ENCODE measurements at places on chromosomes 13 and 19. TPM values are rescaled to one million over a fixed set of nuclear protein-coding genes. Genes with fewer than 3 reads are reported as not detected.

DNA sequence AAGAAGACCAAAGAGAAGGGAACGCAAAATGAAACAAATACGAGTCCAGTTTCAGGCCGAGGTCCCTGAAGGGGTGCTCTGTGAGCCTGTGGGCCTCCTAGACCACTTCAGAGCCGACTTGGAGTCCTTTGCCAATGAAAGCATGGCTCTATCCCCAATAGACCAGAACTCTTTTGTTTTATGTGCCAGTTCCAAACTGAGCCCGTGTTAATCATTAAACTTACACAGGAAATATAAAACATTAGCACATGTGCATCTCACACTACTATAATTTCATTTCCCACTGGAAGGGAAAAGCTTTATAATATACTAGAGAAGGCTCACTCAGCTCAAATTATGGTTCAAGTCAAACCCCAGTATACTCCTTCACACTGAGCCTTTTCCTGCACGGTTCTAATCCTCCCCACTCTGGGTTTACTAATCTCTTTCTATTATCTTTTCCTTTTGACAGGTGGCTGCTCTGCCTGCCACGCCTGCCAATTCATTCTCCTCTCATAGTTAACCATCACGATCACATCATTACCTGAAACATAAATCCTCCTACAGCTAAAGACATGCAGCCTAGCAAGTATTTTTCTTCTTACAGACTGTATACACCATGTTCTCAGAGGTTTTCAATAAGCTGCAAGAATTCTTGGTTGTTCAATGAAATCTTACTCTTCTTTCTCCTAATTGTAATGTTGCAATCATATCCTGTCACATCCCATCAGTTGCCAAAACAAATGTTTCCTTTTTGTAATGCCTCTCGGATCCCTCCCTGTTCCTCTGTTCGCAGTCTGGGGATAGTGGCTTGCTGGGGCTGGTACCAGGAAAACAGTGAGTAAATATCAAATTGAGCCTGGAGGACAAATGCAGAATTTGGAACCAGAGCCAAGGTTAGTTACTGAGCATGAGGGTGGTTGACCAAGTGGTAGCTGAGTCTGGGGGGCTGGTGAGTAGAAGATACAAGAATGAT is 18.8 kb upstream of the WASF3 start:
- DNase-seq = no peak

DNA sequence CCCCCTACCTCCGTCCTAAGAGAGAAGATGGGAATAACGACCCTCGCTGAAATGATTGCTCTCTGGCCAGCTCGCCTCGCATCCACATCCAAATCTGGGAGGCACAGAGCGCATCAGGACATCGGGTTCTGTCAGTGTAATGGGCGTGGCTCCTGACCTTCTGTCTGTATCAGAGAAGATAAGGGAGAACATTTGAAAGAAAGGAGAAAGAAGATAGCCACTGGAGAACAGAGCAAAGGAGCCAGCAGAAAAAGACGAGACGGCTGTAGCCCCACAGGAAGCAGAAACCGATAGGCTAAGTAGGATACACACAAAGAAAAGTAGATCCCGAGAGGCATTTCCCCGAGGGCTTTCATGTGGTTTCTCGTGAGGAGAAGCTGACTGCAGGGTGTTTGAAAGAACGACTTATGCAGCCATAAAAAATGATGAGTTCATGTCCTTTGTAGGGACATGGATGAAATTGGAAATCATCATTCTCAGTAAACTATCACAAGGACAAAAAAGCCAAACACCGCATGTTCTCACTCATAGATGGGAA is 14.0 kb upstream of the GJB2 start:
- DNase-seq = no peak

DNA sequence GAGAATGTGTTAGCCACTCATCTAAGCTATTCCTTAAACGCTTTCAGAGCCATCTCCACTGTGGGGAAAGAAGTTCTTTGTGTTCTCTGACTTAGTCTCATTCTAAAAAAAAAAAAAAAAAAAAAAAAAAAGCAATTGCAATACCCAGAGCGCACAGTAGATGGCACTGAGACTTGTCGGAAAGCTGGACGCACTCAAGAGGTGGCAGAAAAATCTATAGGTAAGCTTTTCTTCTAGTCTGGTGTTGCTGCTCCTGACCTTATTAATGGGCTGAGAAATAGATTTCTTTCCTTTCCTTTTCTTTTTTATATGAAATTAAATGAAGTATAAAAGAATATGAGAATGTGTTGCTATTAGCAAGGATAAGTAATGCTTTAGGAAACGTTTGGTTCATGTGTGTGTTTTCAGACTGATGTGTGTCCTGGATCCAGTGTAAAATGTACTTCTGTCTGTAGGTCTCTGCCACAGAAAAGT is 4.7 kb upstream of the GJB2 start:
- no peak for DNase-seq

GRCh38 chr13:95083066-95083465 is 218.2 kb downstream of the ABCC4 start:
- no peak for DNase-seq

DNA sequence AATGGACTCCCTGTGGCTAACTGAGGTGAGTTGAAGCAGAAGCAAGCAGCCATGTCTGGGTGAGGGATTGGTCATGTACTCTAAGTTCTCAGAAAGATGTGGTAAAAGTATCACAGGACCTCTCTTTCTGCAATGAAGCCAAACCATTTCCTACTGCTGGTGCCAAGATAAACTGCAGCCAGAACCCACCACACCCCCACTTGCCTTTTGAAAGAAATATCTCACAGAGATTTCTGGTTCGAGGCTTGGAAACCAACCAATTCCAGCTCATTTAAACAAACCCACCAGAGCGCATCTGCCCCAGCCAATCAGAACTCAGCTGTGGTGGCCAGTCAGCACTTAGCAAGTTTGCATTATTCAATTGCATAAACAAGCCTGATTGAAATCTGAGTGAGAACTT is 204.5 kb upstream of the ATXN8OS start:
- DNase-seq = no peak

DNA sequence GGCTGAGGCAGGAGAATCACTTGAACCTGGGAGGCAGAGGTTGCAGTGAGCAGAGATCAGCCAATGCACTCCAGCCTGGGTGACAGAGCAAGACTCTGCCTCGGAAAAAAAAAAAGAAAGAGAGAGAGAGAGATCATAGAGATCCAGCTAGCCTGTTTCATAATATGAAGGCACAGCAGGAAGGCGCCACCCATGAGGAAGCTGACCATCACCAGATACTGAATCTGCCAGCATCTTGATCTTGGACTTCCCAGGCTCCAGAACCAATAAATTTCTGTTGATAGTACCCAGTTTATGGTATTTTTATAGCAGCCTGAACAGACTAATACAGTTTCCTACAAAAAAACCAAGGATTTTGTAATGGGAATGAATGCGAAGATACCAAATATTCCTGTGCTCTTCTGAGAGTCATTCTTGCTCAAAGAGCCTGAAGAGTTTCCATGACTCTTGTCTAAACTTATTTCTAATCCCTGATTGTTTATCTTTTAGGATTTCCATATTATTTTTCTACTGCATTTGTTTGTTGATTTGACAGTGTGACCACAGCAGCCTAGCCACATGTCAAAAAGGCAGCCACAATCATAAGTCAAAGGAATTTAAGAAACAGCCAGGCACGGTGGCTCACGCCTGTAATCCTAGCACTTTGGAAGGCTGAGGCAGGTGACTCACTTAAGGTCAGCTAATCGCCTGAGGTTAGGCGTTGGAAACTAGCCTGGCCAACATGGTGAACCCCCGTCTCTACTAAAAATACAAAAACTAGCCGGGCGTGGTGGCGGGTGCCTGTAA is 37.7 kb upstream of the PDCD5 start:
- DNase-seq = no peak

GRCh38 chr13:41179593-41180250 is 14.6 kb downstream of the KBTBD7 start:
- DNase-seq = no peak

- DNase-seq = no peak
Observed at GRCh38 chr19:37329686-37330085, 41.2 kb upstream of the ZNF527 start.

GRCh38 chr19:38362076-38362945 is 12.1 kb upstream of the PSMD8 start:
- DNase-seq = no peak

DNA sequence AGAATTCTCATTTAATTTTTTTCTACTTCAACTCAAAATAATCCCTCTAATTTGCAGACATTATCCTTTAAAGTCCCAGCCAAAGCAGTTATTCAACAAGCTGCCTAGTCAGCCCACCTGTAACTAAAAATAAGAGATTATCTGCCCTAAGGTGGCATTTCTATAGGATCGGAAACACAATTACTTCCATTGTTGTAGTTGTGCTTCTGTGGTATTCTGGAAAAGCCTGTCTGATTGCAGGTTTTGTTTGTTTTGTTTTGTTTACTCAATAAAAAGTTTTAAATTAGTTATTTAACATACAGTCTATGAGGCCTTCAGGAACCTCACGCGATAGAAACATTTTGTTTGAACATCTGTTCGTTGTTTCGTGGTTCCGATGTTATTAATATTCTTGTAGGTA is 101.0 kb downstream of the ZIC5 start:
- no peak for DNase-seq

GRCh38 chr19:43759515-43759914 is 4.8 kb upstream of the SMG9 start:
- no peak for DNase-seq

DNA sequence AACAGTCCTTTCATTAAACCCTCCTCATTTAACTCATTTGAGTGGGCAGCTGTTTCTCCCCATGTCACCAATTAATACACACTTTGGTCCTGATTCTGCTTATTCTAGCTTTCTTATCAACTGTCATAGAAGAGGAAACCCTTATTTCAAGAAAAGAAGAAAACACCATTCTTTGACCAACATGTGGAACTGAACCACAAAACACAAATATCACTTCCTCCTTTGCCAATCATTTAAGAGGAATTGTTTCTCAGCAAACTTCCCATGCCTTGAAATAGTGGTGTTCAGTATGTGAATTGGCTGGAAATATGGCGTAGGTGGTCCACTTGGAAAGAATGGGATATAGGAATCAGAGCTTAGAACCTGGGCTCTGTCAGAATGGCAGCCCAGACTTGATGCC is 20.4 kb downstream of the MBD3L2B start:
- no peak for DNase-seq

DNA sequence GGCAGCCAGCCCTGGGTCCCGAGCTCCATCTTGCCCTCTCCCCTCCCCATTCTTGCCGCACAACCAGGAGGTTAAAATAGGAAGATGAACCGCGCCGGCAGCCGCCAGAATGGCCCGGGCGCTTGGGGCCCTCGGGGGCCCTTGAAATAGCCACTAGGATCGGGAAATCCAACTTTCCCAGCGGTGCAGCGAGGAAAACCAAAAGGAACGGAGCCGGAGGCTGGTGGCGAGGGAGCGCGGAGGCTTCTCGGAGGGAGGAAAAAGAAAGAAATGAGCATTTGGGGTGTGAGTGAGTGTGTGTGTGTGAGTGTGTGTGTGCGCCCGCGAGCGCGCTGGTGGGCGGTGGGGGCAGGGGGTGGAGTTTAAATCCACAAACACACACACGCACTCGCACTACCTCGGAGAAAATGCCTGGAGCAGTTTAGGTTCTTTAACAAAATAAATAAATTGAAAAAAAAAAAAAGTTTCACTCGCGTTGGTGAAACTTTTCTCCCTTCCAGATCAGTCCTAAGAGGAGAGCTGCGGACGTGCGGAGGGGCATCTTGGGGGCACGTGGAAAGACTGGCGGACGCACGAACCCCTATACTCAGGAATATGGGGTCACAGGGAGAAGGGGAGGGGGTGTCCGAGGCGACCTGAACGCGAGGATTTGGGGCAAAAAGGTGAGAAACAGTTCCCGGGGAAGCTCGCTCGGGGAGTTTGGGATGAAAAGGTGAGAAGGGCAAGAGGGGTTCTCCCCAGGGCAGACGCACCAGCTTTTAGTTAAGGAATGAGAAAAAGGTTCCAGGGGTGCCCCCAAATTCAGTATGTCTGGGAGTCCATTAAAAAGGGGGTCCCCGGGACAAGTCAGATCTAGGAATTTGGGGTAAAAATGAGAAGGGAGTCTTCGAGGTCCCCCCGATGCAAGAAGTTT is 1.3 kb downstream of the RFX2 start:
- DNase-seq = no peak

GRCh38 chr19:56927791-56928207 is 87.3 kb upstream of the PEG3 start:
- no peak for DNase-seq

DNA sequence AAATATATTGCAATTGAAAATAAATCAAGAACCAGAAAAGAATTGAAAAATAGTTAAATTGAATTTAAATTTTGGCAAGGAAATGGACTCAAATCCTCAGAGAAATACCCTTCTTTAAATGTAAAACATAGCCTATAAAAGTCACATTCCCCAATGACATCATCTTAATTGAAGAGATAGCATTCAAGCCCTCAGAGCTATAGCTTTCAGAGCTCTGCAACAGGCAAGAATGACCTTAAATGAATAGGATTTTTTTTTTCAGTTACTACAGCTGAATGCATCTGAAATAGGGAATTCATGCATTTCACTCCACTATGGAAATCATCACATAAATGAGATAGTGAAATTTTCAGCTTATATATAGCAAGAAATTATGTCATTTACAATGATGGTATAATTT is 1049.0 kb downstream of the OLFM4 start:
- no peak for DNase-seq

DNA sequence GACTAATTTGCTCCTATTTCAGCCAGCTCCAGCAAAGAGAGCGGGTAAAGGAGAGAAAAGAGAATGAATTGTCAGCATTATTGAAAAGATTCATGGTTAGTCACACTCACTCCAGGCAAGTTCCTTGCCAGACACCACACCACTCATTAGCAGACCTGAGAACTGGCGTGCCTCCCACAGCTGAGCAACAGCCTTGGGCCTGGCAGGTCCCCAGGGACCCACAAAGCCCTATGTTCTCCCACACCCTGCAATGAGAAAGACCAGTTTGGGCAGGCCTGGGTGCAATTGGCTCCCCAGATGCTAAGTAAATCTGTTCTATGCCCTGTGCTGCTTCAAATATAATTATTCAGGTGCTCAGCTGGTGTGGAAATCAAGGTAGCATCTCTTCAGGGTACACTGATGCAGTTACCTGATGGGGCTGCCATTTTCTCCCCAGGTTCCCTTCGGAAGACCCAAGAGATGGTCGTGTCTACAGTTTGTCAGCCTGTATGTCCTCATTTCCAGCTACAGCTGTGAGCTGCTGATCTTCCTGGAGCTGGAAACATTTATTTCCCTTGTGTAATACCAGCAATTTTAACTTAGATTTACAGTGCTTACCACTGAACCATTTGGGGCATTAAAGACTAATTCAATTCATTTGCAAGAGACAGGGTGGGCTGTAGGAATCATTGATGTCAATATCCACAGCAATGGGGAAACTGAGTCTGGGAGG is 405.0 kb downstream of the COG6 start:
- no peak for DNase-seq

- no peak for DNase-seq
Observed at GRCh38 chr13:49893591-49893990, 42.5 kb downstream of the SPRYD7 start.

Gene PGLYRP1
- polyA plus RNA-seq = 0.78 TPM

Gene SLC6A16
- polyA plus RNA-seq = 6.5 TPM

Gene PRTN3
- polyA plus RNA-seq = 0.65 TPM

Gene PLPPR3
- polyA plus RNA-seq = 11.6 TPM

Gene UBE2L5
- 0.44 TPM for polyA plus RNA-seq

Gene ZNF835
- 4.5 TPM for polyA plus RNA-seq

Gene GPC5
- 3.1 TPM for polyA plus RNA-seq

Gene CKM
- 0.73 TPM for polyA plus RNA-seq

Gene CCDC8
- 65.9 TPM for polyA plus RNA-seq

Gene IGLON5
- polyA plus RNA-seq = 4.0 TPM

Gene EXOC3L2
- polyA plus RNA-seq = 7.8 TPM

Gene GGACT
- polyA plus RNA-seq = 4.7 TPM

Gene ARHGEF18
- polyA plus RNA-seq = 38.4 TPM

Gene ADM5
- 2.1 TPM for polyA plus RNA-seq

Gene PRSS57
- polyA plus RNA-seq = 0.48 TPM

Data from left renal cortex interstitium (tissue), 4 donors.